ENCODE measurements at places on chromosomes 6 and 20. TPM values are rescaled to one million over a fixed set of nuclear protein-coding genes. Genes with fewer than 3 reads are reported as not detected.

Gene TMEM170B
- 1.2 TPM for total RNA-seq

GRCh38 chr20:2331106-2331505 lies 35.3 kb downstream of the TGM3 start:
- no peak for DNase-seq

- no peak for DNase-seq
These were observed 35.3 kb upstream of the APCDD1L start for GRCh38 chr20:58550275-58551059.

Gene CALHM6
- 2.3 TPM for total RNA-seq

DNA sequence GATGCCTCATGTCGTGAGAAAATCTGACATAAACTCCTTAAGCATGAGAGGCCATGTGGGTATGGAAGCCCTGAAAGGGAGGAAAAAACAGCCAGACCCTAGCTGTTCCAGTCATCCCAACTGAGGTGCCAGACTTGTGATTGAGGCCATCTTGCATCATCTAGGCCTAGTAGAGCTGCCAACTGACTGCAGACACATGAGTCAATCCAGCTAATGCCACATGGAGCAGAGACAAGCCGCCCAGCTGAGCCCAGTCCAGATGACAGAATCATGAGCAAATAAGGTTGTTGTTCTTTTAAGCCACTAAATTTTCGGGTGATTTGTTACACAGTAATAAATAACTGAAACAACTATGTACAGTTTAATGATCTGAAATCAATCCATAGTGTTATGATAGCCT lies 680.9 kb downstream of the MAFB start:
- DNase-seq = no peak

DNA sequence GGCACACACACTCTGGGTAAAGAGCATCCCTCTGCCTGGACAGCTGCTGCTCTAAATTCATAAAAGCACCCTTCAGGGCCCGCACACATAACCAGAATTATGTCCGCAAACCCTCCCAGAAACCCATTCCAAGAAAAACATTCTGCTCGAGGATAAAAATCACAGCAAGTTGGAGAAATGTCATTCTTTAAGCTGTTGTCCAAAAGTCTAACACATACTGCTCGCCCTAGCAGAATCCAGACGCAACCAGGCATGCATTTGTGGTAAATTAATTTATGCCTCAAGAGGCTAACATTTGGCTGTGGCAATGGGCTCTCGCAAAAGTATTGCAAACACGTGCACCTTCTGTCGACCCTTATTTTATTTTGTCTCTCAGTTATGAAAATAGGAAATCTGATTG lies 116.1 kb upstream of the INSM1 start:
- no peak for DNase-seq

GRCh38 chr20:60862601-60863000 lies 389.5 kb upstream of the CDH4 start:
- no peak for DNase-seq

- DNase-seq = no peak
These were observed 126.4 kb downstream of the LY86 start for GRCh38 chr6:6714953-6715352.

Gene UNC93A
- total RNA-seq = not detected

DNA sequence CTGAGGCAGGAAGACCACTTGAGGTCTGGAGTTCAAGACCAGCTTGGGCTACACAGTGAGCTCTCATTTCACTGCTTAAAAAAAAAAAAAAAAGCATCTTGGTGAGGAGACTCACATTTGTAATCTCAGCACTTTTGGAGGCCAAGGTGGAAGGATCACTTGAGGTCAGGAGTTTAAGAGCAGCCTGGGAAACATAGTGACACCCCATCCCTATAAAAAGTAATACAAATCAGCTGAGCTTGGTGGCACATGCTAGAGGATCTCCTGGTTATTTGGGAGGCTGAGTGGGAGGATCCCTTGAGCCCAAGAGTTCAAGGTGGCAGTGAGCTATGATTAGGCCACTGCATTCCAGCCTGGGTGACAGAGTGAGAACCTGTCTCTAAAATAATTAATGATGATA lies 29.4 kb upstream of the SYNCRIP start:
- no peak for DNase-seq

GRCh38 chr6:48080227-48081009 lies 30.6 kb downstream of the PTCHD4 start:
- DNase-seq = no peak

- DNase-seq = no peak
These were observed 44.9 kb downstream of the PREX1 start for GRCh38 chr20:48782901-48783308.

DNA sequence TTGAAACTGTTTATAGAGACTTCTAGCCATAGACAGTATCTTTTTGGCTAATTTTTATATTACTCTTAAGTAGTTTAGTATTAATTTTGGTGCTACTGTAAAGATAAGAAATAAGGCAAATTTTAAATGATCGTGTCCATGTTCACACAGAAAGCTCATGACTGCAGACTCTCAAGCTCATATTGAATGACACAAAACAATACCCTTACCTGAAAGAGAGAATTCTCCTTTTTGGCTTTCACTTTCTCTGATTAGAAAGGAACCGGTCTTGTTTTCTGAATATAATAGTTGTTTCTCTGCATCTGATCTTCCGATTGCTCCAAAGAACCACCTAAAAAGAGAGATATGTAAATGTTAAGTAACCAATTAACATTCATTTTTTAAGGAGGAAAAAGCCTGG lies 57.0 kb downstream of the FRK start:
- no peak for DNase-seq

DNA sequence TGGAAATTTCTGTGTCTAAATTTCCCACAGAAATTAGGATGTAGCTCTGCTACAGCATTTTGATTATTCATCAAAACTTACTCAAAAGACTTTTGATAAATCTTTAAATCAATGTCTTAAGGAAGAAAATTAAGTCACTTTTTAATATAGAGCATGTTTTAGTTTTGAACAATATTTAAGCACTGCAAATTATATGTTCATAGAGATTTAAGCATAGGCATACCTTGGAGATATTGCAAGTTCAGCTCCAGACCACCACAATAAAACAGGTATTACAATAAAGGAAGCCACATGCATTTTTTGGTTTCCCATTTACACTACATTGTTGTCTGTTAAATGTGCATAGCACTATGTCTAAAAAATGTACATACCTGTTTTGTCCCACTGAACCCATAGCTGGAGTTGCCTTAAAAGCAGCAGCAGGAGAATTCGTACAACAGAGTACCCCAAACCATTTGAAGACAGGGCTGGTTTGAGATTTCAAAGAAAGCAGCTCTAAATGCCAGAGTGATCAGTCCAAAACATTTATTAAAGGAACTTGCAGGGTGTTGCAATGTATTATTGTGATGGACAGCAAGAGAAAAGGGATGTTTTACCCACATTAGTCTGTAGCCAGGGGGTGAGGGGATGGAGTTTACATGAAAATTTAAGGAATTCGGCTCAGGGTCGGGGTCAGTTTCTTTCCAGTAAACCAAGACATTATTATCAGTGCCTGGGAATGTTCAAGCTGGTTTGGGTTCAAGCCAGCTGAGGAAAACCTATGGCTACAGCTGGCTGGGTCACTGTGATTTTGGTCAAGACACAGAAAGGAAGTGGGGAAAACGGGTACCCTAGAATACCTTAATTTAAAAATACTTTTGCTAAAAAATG lies 6.3 kb upstream of the LOC128125822 start:
- no peak for DNase-seq

Gene BPIFA1
- total RNA-seq = not detected

GRCh38 chr20:63873477-63873971 lies 8.5 kb downstream of the TPD52L2 start:
- no peak for DNase-seq
